Psoas muscle (tissue), 8 donors: ENCODE measurements at places on chromosomes 2 and 18. TPM values are rescaled to one million over a fixed set of nuclear protein-coding genes. Genes with fewer than 3 reads are reported as not detected.

PRKRA gene
- 53.1 TPM for total RNA-seq

ALPP gene
- not detected for total RNA-seq

DNA sequence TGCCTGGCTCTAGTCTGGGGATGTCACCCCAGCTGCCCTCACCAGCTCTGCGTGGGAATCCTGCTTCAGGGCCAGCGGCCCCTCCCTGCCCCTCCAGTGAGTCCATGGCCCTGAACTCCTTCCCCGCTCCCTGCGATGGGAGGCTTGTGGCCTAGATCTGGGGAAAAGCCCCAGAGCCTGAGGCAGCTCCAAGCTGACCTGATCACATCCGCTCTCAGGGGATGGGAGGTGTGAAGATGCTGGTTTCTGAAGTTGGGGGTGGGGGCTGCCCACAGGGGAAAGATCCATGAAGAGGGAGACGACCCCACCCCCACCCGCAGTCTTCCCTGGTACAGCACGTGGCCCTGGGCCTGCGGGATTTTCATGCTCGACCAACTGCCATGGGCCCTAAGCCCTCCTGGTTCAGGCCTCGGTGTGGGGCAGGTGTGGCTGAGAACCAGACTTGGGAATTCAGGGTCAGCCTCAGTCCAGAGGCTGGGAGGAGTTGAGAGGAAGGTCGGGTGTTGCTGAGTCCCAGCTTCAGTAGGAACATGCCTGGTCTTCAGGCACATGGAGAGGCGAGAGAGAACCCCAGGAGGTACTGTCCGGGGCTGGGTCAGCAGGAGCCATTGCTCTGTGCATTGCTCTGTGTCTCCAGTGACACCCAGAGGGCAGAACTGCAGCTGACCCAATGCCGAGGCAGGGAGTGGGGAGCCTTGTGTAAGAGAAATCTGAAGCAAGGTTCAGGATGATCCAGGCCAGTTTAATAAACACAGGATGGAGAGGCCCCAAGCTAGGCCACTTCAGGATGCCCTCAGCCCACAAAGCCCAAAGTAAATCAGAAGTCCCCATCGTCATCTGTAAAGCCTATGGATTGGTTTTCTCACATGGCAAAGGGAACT is 115.1 kb downstream of the CAPN13 start:
- H3K27me3 ChIP-seq = no peaks in the 10 kb centered on the region
- H3K27ac ChIP-seq = no peak overlapping the region
- H3K4me1 ChIP-seq = peaks cover 37% of the 10 kb centered on the region
- no peaks in the 10 kb centered on the region for H3K36me3 ChIP-seq
- peak; percentile 29 for DNase-seq

- H3K4me3 ChIP-seq = no peak overlapping the region
- DNase-seq = no peak
- H3K4me1 ChIP-seq = peaks cover 3% of the 10 kb centered on the region
- H3K27me3 ChIP-seq = no peaks in the 10 kb centered on the region
- H3K36me3 ChIP-seq = no peaks in the 10 kb centered on the region
These were observed 119.9 kb upstream of the SERTAD2 start for GRCh38 chr2:64773461-64774118.

DNA sequence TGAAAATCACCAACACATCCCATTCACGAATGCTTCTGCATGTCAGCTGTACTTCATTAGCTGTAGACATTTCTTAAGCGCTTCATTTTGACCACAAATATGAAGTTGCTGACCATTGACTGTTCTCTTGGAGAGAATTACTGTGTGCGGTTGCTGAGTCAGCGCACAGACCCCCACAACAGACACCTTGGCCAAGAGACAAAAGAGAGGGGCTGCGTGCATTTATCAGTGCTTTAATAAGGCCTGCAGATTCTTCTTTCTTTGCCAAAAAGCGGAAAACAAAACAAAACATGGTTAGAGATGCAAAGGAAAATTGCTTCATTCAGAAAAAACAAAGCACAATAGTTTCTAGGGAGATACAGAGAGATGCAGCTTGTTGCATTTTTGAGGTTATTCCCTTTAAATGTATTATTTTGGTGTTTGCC is 174.7 kb downstream of the ACKR3 start:
- H3K27me3 ChIP-seq = no peaks in the 10 kb centered on the region
- H3K36me3 ChIP-seq = no peaks in the 10 kb centered on the region
- peaks cover 10% of the 10 kb centered on the region for H3K4me1 ChIP-seq
- H3K4me3 ChIP-seq = no peak overlapping the region
- no peak overlapping the region for H3K27ac ChIP-seq

ANKAR gene
- 4.1 TPM for total RNA-seq

ACMSD gene
- total RNA-seq = not detected

DNA sequence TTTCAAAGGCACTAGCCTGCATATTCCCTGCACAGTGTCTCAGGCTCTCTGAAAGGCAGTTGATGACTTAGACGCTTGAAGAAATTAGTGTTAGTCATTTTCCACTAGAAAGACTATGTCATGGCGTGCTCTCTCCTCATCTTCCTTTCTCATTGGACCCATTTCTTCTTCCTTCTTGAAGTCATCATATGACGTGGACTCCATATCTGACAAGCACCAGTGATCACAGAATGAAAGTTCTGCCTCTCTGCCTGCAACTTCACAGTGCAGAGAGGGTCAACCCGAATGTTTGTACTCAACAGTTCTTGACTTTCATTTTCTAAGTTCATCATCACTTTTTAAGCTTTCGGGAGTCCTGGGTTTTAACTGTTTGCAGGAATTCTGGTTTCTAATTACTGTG is 63.7 kb upstream of the CYRIA start:
- H3K4me3 ChIP-seq = no peak overlapping the region
- peak overlapping the region; percentile 64 for H3K27ac ChIP-seq
- DNase-seq = no peak
- H3K27me3 ChIP-seq = no peaks in the 10 kb centered on the region
- H3K36me3 ChIP-seq = no peaks in the 10 kb centered on the region

GRCh38 chr18:75041586-75041985 is 167.4 kb downstream of the PTGR3 start:
- no peak overlapping the region for H3K4me3 ChIP-seq
- no peak for DNase-seq
- H3K36me3 ChIP-seq = no peaks in the 10 kb centered on the region
- H3K27me3 ChIP-seq = no peaks in the 10 kb centered on the region
- H3K4me1 ChIP-seq = no peaks in the 10 kb centered on the region
- H3K27ac ChIP-seq = no peak overlapping the region

DNA sequence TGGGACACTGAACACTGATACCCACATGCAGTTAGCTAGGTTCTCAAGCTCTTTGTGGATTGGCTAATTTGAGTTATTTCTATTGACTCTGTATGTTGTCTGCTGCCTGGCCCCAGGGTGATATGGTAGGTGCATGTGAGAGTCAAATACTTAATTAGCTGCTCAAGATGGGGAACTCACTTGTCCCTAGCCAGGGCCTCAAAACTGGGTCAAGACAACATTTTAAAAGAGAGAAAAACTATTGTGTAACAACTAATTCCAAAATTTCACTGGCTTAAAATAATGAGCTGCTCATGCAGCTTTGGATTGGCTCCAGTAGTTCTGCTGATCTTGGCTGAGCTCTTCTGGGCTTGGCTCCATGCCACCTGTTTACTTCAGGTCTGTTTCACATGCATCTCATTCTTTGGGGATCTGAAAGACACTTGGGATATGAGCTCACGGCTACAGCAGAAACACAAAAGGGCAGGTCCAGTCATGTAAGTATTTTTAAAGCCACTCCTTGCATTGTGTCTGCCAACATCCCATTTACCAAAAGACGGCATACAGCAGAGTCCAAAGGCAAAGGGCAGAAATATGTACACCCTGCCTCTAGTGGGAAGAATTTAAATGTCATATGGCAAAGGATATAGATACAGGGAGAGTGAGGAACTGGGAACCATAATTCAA is 716.8 kb downstream of the SUCLG1 start:
- H3K27ac ChIP-seq = no peak overlapping the region
- no peaks in the 10 kb centered on the region for H3K36me3 ChIP-seq
- H3K27me3 ChIP-seq = no peaks in the 10 kb centered on the region

- no peak overlapping the region for H3K4me3 ChIP-seq
- H3K27ac ChIP-seq = no peak overlapping the region
- no peaks in the 10 kb centered on the region for H3K36me3 ChIP-seq
- no peaks in the 10 kb centered on the region for H3K27me3 ChIP-seq
- H3K4me1 ChIP-seq = no peaks in the 10 kb centered on the region
- DNase-seq = no peak
These were observed 594.2 kb upstream of the NXPH2 start for GRCh38 chr2:139374296-139374850.

GRCh38 chr2:15367205-15367604 is 193.9 kb downstream of the NBAS start:
- H3K4me3 ChIP-seq = no peak overlapping the region
- no peaks in the 10 kb centered on the region for H3K4me1 ChIP-seq
- H3K36me3 ChIP-seq = no peaks in the 10 kb centered on the region
- H3K27me3 ChIP-seq = no peaks in the 10 kb centered on the region
- no peak for DNase-seq

GRCh38 chr2:77086051-77086450 is 436.1 kb downstream of the LRRTM4 start:
- H3K27me3 ChIP-seq = no peaks in the 10 kb centered on the region
- DNase-seq = no peak
- no peaks in the 10 kb centered on the region for H3K4me1 ChIP-seq
- no peak overlapping the region for H3K27ac ChIP-seq

DNA sequence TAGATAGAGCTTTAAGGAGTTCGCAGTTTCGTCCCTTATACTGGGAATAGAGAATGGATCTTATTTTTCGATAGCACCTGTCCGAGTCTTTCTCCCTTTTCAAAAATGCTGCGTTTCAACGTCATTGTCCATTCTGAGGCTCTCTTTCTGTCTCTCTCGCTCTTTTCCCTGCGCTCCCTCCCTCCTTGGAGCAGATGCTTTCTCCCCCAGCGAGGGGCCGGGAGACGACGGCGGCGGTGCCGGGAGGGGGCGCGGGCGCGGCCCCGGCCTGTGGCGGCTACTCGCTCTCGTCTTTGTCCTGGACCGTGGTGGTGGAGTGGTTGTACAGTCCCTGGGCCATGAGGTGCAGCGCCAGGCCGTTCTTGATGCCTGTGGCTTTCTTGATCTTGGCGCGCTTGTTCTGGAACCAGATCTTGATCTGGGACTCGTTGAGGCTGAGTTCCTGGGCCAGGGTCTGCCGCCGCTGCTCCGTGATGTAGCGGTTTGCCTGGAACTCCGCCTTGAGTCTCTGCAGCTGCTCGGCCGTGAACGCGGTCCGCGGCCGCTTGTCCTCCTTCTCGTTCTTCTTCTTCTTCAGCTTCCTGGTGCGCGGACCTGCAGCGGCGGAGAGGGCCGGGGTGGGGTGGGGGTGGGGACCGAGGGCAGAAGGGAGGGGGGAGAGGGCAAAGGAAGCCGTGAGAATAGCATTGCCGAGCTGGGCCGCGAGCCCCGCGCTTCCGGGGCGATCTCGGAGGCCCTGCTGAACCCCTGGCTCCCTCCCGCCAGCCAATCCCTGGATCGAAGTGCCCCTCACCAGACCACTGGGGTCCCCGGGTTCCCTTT is 4.6 kb downstream of the EN1 start:
- peaks cover 31% of the 10 kb centered on the region for H3K27me3 ChIP-seq
- no peaks in the 10 kb centered on the region for H3K4me1 ChIP-seq
- no peaks in the 10 kb centered on the region for H3K36me3 ChIP-seq
- H3K4me3 ChIP-seq = peak overlapping the region; percentile 57
- DNase-seq = no peak
- peak overlapping the region; percentile 60 for H3K27ac ChIP-seq

GRCh38 chr2:10300997-10301940 is 1.4 kb upstream of the HPCAL1 start:
- no peak overlapping the region for H3K4me3 ChIP-seq
- H3K4me1 ChIP-seq = no peaks in the 10 kb centered on the region
- DNase-seq = no peak
- no peaks in the 10 kb centered on the region for H3K36me3 ChIP-seq
- no peaks in the 10 kb centered on the region for H3K27me3 ChIP-seq
- H3K27ac ChIP-seq = no peak overlapping the region

DNA sequence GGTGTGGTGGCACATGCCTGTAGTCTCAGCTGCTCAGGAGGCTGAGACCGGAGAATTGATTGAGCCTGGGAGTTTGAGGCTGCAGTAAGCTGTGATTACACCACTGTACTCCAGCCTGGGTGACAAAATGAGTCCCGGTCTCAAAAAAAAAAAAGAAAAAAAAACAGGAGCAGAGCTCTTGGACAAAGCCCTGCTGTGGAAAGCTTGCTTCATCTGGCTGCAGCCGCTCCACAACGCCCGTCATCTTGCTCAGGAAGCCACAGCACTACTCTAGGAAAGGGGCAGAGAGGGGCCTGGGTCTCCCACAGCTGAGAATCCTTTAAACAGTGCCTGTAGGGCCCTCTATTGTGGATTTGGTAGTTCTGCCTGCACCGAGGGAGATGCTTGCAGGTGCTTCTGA is 11.0 kb downstream of the ATG4B start:
- H3K27me3 ChIP-seq = no peaks in the 10 kb centered on the region
- H3K4me1 ChIP-seq = peaks cover 6% of the 10 kb centered on the region
- DNase-seq = no peak
- no peak overlapping the region for H3K27ac ChIP-seq
- H3K36me3 ChIP-seq = peaks cover 26% of the 10 kb centered on the region

SLC19A3 gene
- 0.11 TPM for total RNA-seq

- H3K4me1 ChIP-seq = no peaks in the 10 kb centered on the region
- H3K36me3 ChIP-seq = no peaks in the 10 kb centered on the region
- no peaks in the 10 kb centered on the region for H3K27me3 ChIP-seq
- DNase-seq = no peak
- H3K4me3 ChIP-seq = no peak overlapping the region
These were observed 218.9 kb upstream of the TANK start for GRCh38 chr2:160941290-160941846.

PRSS56 gene
- total RNA-seq = 2.4 TPM

SNRNP27 gene
- 99.2 TPM for total RNA-seq

ADRA2B gene
- 2.9 TPM for total RNA-seq

DNA sequence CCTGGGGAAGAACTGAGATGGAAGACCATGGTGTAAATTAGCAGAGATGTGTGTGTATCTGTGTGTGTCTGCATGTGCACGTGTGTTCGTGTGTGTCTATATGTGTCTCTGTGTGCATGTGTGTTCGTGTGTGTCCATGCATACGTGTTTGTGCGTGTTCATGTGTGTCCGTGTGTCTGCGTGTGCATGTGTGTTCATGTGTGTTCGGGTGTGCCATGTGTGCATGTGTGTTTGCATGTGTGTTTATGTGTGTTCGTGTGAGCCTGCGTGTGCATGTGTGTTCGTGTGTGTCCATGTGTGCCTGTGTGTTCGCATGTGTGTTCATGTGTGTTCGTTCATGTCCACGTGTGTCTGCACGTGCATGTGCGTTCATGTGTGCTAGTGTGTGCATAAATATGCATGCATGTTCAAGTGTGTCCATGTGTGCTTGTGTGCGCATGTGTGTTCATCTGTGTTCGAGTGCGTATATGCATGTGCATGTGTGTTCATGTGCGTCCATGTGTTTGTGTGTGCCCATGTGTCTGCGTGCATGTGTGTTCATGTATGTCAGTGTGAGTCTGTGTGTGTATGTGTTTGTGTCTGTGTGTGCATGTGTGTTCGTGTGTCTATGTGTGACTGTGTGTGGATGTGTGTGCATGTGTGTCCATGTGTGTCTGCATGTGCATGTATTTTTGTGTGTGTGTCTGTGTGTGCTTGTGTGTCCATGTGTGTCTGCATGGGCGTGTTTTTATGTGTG is 3.1 kb downstream of the NEU2 start:
- H3K4me3 ChIP-seq = no peak overlapping the region
- no peak overlapping the region for H3K27ac ChIP-seq
- no peaks in the 10 kb centered on the region for H3K36me3 ChIP-seq
